Activated naive CD4-positive, alpha-beta T cell treated with anti-CD3 and anti-CD28 coated beads, Interleukin-2, amount 10 ng/mL, durations not matched to agents 7 days and 5 days (primary cell): ENCODE measurements at places on chromosomes 2 and 18.

DNA sequence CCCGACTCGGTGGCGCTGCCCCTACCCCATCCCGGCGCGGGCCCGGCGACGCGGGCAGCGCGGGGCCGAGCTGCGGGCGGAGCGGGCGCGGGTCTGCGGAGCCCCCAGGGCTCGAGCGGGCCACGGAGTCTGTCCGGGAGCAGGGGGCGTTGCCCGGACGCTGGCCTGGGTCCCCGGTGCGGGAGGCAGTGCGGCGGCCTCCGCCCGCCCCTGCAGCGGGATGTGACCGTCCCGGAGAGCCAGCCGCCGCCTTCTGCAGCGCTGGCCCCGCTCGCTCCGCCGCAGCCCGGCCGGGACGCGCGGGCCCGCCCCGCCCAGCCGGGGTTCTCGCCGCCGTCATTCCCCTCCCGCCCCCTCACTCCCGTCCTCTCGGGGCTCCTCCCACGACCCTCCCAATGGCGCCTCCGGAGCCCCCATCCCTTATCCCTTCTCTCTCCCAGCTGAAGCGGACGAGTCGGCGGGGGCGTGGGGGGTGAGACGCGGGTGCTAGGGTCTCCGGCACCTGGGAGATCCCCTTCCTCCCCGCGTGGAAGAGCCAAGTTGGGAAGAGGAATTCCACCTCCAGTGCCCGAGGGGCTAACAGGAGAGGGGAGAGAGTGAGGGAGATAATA is at the start of gene FNDC4:
FNDC4 (minus strand) TSS at position 257 of the 611 bp plus-strand sequence. CDS start 521 bp downstream, outside the sequence.
- DNase-seq = peak; percentile 56

DNA sequence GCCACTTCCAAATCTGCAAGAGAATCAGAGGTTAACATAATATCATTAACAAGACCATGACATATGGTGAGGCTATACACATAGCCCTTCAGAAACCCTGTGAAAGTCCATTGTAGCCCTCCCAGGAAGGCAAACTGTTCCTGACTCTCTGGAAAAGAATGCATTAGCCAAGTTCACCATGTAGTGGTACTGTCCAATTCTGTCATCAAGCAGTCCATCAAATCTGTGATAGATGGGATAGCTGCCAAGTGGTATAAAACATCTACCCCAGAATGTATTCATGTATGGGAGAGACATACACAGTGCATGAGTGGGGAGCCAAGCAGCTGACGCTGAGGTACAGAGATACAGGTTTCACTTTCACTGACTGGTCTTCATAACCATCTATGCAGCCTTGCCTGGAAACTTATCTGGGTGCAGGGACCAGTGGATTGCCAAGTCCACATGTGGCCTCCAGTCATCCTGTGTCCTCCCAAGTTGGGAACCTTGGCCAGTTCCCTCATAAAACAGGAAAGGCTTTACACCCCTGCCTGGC is 281.1 kb downstream of the MBD2 start:
- DNase-seq = no peak

DNA sequence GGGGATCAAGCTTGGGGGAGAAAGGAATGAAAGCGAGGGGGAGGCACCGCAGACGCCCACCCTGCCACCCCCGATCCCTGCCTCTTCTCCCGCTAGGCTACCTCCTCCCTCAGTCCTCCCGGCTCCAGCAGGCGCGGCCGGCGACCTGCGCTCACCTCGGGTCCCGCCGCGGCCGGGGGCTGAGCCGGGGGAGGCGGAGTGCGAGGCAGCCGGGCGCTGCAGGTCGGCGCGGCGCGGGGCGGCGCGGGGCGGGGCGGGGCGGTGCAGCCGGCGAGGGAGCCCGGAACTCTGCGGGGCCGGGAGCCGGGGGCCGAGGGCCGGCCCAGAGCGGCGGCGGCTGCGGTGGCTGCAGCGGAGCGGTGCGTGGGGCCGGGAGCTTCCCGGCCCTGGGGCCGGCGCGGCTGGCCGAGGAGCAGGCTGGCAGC is 477 bp downstream of the ACVR1 start:
- DNase-seq = peak; percentile 76

- no peak for DNase-seq
Observed at GRCh38 chr2:554444-554843, 122.8 kb downstream of the TMEM18 start.

DNA sequence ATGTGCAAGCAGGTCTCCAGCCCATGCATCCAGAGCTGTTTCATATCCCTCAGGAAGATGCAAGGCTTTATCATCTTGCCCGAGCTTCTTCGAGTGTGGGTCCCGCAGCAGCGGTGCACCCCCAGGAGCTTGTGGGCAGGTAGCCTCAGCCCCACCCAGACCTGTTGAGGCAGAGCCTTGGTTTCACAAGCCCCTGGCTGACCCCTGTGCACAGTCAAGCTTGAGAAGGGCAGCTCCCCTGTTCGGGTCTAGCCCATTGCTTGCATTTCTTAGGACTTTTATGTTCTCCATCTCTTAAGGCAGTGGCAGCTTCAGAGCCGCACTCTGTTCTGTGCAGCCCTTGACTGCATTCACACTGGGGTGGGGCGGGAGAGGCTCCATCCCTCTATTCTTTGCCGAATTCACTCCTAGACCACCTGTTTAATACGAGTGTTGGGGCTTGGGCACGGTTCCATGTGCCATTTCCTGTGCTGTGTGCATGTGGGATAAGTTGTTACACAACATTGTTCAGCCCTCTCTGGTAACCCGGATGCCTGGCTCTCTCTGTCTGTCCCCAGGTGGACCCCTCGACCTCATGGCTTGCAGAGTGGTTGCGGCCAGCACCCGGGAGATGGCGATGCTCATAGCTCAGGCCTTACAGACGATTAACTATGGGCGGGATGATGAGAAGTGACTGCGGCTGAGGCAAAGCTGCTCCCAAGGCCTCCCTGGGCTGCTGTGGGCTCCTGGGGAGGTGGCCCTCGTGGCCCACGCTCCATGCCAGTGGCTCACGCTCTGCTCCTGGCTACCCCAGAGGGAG is 48.7 kb downstream of the IMPA2 start:
- DNase-seq = no peak

DNA sequence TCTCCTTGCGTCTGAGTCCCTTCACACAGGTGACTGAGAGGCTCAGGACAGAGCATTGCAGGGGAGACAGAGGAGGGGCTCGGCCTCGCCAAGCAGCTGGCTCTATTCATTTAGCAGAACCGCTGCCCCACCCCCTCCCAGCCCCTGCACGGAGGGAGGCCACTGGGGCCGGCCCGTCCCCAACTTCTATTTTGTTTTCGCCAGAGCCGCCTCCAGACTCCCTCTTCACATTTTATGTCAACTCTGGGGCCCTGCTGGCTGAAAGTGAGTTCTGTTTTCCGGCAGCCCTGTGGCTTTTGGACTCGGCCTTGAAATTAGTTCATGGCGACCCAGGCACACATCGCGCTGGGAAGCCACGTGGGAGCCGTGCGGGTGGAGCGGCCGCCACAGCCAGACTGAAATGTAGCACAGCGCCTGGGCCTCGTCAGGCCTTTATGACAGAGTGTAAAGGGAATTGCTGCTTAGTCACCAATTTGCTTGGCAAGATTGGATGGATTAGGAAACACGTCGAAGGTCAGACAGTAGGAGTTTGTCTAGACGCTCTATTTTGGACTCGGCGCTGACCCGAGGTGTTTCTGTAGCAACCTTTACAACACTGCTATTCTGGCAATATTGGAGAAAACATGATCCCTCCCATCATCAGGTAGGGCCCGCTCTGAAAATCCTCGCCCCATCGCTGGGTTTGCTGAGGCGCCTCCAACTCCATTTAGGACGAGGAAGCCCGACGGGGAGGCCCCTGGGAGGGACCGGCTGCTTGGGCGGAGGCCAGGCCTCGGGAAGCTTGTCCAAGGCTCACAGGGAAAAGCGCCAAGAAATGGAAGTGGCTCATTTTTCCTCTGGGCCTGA is 90.7 kb upstream of the CTDP1 start:
- peak; percentile 9 for DNase-seq

DNA sequence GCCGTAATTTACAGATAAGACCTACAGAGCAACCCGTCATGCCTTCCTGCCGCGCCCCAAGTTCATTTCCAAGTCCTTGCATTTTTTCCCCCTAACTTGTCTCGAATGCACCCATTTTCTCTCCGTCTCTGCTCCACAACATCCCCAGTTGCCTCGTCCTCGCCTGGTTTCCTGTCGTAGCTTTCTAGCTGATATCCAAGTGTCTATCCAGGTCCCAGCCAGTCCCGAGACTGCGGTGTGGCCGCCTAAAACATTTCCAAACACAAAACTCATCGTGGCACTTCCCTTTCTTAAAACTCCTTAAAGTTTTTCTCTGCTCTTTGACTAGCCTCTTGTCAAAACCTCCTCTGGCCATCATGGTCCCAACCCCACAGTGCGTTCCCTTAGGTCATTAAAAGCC is 1.2 kb upstream of the BARD1 start:
- no peak for DNase-seq

GRCh38 chr2:86446060-86446459 is 4.9 kb downstream of the KDM3A start:
- DNase-seq = no peak

DNA sequence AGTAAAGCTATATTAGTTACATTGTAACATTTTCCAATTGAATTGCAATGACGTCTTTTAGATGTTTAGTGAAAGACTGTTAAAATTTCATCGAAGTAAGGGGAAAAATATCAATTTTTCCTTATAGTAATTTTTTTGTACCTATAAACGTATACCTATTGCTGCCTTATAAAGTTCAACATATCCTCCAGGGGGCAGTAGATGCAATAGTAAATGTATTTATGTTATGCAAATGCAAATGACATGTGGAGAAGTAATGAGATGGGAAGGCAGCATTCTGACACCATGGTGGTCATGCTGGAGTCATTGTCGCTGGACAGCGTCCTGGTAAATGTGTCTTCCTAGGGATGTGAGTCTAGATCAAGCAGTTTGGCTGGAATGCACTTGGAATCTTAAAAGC is 38.7 kb downstream of the MSTN start:
- DNase-seq = no peak

DNA sequence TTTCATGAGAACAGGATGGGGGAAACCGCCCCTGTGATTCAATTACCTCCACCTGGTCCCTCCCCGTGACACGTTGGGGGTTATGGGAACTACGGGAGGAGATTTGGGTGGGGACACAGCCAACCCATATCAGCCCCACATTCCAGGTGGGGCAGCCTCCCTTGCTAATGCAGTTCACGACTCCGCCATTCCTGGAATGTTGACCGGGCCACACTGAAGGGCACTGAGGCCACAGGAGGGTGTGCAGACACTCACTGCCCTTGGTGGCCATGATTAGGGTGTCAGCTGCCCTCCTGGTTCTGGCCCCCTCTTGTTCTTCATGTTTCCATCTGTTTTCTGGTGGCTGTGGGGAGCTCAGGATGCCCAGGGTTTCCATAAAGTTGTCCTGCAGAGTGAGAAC is 176.3 kb downstream of the TWIST2 start:
- no peak for DNase-seq

DNA sequence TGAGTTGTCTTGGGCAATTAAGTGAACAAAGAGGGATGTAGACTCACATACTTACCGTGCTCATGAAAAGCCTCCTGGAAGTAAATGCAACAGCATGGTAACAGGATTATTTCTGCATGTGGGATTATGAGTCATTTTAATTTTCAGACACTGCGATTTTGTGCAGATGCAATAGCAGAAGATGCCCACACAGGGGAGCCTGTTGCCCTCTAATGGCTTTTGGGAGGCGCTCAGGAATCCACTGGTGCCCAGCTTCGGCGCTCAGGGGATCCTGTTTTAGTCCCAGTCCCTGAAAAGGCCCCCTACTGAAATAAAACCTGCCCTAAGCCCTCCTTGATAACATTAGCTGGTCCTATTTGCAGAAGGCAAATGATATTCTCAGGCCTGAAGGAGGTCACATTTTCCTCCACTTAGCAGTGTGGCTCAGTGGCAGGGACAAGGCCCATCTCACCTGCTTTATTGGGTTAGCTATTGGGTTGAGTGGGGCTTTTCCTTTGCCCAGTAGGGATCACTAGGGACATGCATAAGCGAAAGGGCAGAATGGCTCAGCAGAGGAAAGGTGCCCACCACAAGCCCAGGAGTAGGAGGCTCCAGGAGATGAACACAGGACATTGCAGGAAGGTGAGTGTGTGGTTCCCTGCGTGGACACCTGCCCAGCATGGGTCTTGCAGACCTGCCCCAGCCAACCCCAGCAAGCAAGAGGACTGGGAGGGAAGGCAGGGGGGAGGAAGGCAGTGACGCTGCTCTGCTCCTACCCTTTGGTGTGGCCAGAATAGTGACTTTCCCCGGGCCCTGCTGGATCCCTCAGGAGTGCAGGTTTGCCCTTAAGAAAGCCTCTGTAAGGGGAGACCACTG is 26.5 kb upstream of the KCNS3 start:
- DNase-seq = peak; percentile 50

DNA sequence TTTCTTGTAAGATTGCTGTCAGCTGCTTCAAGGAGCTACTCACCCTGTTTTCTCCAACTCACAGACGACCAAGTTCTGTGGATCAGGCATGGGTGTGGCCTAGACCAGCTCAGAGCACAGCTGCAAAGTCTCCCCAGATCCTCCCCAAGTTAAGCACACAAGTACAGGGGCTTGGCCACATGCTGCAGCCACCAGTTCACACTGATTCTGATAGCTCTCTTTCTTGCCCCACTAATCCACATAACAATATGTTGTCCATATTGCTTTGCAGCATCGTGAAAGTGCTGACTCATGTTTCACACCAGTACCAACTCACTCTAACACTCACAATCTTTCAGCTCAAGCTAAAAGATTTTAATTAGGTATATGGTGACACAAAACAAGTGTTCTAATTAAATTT is 437.0 kb downstream of the PARD3B start:
- DNase-seq = peak; percentile 25

DNA sequence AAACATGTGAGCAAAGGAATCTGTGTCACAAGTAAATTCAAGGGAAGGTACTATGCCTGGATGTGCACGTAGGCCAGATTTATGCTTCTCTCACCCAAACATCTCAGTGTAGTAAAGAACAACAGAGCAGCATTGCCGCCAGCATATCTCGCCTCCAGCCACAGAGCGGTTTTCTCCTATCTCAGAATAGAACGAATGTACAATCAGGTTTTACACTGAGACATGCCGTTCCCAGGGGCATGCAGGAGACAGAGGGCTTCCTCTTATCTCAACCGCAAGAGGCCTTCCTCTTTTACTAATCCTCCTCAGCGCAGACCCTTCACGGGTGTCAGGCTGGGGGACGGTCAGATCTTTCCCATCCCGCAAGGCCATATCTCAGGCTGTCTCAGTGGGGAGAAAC is 175.3 kb downstream of the RPIA start:
- no peak for DNase-seq

DNA sequence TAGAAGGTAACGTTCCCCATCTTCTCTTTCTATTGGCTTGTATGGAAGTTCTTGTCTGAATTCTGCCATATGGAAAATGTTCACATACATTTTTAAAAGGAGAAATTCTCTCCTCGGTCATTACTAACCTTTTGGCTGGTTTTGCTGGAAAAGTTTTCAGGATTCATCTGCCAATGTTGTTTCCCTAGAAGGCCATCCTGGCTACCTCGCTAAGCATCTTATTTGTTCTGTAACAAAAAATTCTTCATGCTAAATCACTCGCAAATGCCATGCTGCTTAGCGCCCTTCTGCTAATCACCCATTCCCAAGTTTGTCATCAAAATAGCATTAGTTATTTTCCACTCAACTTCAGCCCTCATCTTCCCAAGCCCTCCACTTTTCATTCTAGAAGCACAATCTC is 262.0 kb downstream of the SLC8A1 start:
- no peak for DNase-seq
